ENCODE measurements at places on chromosomes 2 and 18. TPM values are rescaled to one million over a fixed set of nuclear protein-coding genes. Genes with fewer than 3 reads are reported as not detected.

The EIF5B gene
- total RNA-seq: 27.0 TPM

GRCh38 chr2:172296267-172297046 lies 130.9 kb upstream of the ITGA6 start:
- DNase-seq: no peak

DNA sequence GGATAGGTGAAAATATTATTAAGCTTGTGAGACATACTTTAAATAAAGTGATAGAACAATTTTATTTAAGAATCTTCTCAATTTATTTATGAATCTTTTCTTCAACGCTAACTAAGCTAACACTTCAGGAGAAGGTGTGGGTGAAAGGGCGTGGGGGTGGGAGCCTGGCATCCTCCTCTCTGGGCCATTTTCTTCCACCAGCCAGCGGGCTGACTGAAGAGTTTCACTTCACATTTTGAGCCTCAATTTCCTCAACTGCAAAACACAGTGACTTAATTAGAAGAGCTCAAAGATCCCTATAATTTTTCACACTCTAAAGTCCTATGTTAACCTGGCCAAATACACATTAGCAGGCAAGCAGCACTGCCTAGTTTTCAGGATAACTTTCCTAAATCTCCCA lies 94.8 kb downstream of the FTCDNL1 start:
- DNase-seq: no peak

DNA sequence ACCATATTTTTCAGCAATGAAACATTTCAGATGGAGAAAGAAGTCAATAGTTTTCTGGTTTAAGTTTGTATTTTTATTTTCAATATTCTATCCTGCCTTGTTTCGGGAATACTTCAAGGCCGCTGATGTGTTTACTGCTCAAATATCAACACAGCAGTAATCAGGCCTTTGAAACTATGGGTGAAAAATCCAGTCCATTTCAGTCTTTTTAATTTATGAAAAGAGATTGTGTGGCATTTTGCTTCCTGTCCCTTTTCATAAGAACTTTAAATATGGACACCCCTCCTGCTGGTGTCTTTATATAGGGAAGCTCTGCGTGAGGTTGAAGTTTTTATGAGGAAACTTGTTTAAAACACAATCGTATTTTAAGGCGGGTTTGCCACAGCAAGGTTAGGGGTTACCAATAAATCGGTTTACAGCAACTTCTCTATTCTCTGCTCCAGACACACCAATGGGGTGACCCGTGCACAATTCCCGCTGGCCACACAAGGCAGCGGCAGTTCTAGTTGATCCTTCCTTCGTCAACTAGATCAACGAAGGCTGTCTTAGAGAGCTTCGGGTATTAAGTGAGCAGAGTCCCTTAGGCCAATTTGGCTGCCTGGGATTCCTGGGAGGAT lies 1.2 kb upstream of the TANC1 start:
- DNase-seq: peak; percentile 24

- DNase-seq: no peak
These were observed 47.1 kb upstream of the REL start for GRCh38 chr2:60834270-60834717.

DNA sequence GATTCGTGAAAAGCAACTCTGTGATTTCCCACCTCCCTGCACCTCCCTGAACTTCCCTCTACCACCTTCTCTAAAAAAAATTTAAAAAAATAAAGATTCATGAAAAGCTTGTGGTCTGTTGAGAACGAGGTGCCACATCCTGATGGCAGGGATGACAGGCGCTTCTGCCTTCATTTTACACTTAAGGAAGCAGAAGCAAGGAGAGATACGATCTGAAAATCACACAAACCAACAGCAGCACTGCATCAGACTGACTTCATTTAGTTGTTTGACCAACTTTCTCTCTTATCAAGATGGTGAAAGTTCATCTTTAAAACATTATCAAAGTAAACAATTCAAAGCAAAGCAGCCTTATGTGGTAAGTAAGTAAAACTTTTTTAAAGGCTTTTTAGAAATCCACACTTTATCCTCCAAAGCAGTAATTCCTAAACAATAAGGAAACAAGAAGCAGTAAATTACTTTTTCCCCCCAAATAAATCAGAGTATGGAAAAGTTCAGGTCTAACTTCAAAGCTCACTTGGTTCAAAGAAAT lies 15.5 kb downstream of the WDFY1 start:
- no peak for DNase-seq

GRCh38 chr18:75802681-75803080 lies 375.2 kb upstream of the SMIM21 start:
- DNase-seq: no peak

DNA sequence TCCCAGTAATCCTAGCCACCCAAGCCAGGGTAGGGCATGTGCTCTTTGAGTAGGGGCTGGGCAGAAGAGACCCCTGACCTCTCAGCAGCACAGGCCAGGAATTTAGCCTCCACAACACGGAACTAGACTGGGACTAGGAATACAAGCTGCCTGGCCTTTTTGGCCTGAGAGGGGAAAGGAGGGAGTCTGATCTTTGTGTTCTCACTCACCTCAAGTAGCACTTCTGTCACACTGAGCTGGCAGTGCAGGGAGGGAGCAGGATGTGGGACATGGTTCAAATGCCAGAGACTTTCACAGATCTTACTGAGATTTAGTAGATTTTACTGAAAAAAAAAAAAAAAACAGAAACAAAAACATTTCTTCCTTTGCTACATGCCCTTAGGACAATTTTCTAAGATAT lies 395.2 kb downstream of the CMPK2 start:
- no peak for DNase-seq

GRCh38 chr2:151166410-151166809 lies 95.3 kb downstream of the RBM43 start:
- no peak for DNase-seq

The CCDC178 gene
- total RNA-seq: not detected

DNA sequence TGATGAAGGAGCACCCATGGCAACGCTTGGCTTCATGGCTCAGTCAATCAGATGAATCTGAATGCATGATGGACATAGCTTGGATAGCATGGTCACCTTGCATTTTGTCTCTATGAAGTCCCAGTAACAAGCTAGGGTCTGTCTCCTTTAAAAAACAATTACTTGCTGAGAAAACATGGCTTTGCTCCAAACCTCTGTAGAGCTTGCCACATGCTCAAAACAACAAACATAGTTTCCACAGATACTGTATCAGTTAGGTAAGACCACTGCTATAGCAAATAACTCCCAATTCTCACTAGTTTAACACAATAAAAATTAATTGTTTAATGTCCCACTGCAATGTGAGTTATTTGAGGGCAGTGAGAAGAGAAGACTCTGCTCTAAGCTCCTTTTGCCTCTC lies 401.0 kb downstream of the IRS1 start:
- DNase-seq: no peak

GRCh38 chr2:64797881-64798575 lies 144.3 kb upstream of the SERTAD2 start:
- DNase-seq: no peak

The DSG1 gene
- total RNA-seq: not detected

DNA sequence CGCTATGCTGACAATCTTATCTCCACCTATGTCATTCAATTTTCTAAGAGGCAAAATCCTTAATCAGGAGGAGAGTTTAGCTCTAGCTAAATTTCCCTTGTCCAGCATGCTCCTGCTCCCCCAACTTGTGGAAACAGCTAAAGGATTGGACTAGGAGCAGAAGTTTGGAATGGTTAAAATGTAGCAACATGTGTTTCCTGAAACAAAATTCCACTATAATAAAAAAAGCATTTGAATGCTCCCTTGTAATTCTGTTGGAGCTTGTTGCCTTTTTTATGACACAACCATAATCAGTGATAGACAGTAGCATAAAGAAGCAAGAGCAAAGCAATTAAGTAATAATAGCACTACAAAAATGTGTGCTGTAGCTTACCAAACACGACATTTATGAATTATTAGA lies 6.9 kb downstream of the ACTR3 start:
- DNase-seq: no peak

- no peak for DNase-seq
These were observed 387.5 kb downstream of the CDH2 start for GRCh38 chr18:27789406-27789805.

DNA sequence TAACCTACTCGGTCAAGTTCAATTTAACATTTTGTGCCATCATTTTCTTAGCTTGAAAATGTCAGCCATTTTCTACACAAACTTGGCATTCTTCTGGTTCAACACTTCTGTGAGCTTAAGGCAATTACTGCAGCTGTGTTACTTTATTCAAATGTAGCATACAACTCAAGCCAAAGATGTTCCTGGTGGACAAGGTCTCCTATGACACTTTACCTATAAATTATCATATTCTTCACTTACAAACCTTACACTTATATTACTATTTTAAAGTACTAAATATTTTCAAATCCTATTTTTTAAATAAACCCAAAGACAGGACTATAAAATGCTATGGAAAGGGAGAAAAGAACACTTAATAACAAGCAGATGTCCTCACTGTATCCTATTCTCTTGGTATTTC lies 1045.3 kb downstream of the TSN start:
- no peak for DNase-seq

GRCh38 chr2:223051693-223052289 lies at the start of gene KCNE4:
Gene KCNE4 (plus strand): TSS chr2:223052190. CDS start chr2:223052831, 641 bp downstream.
- no peak for DNase-seq

GRCh38 chr2:233928594-233929351 lies 11.6 kb downstream of the TRPM8 start:
- DNase-seq: no peak

DNA sequence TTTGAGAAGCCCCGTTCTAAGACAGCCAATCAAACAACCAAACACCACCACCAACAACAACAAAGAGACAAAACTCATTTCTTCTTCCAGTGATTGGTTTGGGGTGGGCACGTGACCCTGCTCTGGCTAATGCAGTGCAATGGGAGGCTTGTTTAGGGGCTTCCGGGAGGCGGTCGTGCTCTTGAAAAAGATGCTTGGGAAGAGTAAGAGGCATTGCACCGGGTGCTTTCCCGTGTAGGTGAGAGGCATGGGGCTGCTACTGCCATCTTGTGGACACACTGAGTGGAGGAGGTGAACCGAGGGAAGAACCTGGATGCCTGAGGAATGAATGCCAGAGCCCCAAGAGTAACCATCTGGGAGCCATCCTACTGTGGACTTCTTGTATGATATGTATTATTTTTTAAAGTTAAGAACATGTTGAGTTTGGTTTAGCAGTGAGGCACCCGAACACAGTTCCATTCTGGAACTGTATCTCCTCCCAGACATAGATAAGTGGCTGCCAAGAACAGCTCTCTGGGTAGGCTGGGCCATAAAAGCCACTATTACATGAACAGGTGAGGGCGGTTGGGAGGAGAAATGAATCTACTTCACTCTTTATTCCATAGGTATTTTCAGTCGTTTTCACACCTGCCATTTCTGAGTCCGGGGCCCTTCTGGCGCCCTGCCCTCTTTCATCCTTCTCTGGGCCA lies 19.1 kb upstream of the ARHGAP25 start:
- peak; percentile 65 for DNase-seq

- no peak for DNase-seq
These were observed 75.2 kb downstream of the RBMS1 start for GRCh38 chr2:160418398-160418765.

The ERBB4 gene
- 0.06 TPM for total RNA-seq

DNA sequence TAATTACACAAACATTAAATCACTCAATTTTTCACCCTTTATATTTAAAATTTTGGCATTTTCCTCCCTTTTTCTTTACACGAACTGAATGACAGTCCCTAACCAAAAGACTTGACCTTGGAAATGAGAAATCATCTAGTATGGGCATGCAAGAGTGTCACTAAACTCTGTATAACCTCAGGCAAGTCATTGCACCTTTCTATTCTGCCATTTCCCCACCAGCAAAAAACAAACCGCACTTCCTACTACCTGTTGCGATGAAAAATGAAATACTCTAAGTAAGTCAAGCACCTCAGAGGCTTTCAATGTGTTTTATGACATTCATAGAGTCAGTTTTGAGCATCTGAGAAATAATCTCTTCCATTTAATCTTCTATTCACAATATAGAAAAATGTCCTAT lies 44.1 kb downstream of the ANKRD44 start:
- no peak for DNase-seq

- no peak for DNase-seq
These were observed 998.8 kb upstream of the LRRTM1 start for GRCh38 chr2:81303321-81303720.

- no peak for DNase-seq
These were observed 615.6 kb upstream of the SOX11 start for GRCh38 chr2:5076599-5076998.

GRCh38 chr2:43534569-43534968 lies 61.3 kb downstream of the THADA start:
- DNase-seq: no peak

- DNase-seq: no peak
These were observed 982.1 kb downstream of the TSN start for GRCh38 chr2:122737429-122738077.

DNA sequence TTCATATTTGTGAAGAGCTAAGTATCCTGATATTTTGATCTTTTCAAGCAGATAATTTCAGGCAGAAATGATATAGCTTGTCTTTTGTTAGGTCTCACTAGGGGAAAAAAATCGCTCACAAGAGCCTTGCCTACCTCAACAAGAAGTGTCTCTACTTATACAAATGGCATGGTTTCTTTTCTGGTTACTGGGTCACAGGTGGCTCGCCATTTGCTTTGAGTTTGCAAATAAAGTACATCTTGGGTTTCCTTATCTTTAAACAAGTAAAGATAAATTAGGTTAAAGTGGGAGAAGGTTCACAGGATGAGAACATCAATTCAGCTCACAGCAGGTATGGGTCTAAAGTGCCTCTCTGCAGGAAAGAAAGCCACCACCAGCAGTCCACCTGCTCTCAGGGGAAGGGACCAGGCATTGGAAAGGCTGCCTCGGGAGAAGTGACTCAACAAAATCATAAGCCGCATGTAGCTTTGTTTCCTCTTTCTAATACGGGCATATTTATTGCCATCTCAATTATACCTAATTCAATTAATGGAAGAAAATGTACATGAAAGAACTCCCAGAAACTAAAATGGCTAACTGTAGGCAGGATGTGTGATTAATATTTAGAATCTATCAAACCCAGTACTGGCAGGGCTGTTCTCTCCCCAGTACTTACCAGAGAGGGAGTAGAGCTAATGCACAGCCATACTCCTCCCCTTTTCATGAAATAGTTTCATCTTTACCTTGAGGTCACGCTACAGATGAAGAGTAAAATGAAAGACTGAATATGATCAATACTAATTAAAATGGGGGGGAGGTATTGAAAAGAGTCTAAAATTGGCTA lies 28.3 kb downstream of the CDC42EP3 start:
- DNase-seq: no peak

GRCh38 chr2:234334151-234334550 lies 162.7 kb downstream of the ARL4C start:
- DNase-seq: no peak

GRCh38 chr18:11096839-11097750 lies 52.3 kb downstream of the PIEZO2 start:
- no peak for DNase-seq

GRCh38 chr18:72555101-72555500 lies 11.0 kb upstream of the CBLN2 start:
- DNase-seq: no peak

- no peak for DNase-seq
These were observed 56.7 kb upstream of the ASAP2 start for GRCh38 chr2:9149726-9150567.

DNA sequence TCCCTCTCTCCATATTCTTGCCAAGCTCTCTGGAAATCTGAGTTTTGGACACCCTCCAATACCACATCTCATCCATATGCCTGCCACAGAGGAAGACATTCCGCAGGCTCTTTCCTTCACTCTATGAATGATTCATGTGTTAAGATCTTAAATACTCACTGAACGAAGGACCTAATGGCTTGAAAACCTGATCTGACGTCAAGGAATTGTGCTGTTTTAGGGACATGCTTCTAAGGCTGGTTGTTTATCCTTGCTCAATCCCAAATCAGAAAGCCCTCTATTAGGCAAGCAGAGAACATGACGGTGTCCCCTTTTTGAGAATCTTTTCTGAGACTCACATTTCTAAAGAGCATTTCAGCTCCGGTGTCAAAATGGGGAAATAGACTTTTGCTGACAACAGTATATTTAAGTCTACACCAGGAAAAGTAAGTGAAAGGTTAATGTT lies 83.7 kb upstream of the GALNT5 start:
- DNase-seq: no peak

All from adrenal gland (tissue), 19 donors.